ENCODE measurements at places on chromosomes 2 and 18.

DNA sequence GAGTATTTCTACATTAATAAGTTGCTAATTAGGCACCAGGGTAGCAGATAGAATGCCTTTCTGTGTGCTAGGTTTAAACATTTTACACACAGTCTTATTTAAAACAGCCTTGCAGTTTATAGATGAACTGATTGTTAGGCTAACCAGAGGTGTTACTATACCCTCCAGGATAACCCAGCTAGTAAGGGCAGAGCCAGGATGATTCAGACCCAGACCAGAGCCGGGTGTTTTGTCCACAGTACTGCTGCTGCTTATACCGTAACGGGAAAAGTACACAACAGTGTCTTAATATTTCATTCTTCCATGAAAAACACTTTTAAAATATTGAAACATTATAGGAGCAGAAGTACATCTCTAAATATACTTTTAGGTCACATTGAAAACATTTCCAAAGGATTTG is 82.7 kb downstream of the MALT1 start:
- no peak for DNase-seq

DNA sequence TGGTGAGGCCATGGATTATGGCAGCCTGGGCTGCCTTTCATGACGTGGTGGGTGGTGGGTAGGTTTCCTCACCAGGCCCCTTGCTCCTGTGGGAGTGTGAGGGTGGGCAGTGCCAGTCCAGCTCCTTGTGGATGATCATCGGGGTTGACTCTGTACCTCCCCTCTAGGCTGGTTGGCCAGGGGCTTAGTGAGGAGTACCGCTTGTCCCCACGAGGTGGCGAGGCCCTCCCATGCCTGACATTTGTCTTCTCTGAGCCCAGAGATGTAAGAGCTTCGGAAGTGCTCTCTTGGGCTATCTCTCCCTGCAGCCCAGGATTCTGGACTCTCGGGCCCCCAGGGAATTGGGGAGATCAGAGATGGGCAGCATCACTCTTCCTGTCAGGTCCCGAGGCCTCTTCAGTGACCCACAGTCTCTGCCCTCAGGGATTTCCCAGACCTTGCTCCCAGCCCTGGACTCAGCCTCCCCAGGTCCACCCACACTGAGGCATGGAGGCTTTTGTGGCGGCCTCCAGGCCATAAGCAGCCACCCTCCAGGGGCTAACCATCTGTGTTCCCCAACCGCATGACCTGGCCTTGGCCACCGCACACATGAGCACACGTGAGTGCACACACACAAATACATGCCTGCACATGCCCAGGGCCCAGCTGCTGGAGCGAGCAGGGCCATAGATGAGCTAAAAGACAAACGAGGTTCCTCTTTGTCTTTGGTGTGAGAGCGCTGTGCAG is 6.5 kb downstream of the SPR start:
- DNase-seq = no peak

- no peak for DNase-seq
Measured at GRCh38 chr2:45843136-45843535, 191.7 kb downstream of the PRKCE start.

DNA sequence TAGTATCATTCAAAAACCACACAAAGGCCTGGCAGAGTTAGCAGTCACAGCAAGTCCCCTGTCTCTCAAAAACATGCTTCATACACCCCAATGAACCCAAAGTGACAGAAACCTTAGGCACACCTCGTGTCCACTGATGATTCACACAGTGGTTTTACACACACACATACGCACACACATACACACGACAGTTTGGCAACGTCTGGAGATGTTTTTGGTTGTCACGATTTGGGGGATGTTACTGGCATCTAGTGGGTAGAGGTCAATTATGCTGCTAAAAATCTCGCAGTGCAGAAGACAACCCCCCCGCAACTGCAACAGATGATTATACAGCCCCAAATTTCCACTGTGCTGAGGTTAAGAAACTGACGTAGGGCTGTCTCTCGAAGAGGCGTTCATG is 72.9 kb upstream of the PARD3B start:
- DNase-seq = no peak

DNA sequence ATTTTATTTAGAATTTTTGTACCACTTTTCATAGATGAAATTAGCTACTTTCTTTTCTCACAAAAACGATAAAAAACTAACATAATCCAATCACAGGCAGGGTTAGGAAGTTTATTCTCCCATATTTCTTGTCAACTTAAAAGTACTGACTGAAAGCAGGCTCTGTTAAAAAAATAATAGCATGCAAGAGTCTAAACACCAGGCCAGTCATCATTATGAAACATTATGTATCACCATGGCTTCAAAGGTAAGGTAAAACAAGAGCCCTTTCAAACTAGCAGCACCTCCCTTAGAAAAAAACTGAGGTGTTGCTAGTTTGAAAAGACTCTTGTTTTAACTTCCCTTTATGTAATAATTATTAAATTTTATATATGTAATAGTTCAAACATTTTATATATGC is 848.0 kb downstream of the RNF144A start:
- no peak for DNase-seq

DNA sequence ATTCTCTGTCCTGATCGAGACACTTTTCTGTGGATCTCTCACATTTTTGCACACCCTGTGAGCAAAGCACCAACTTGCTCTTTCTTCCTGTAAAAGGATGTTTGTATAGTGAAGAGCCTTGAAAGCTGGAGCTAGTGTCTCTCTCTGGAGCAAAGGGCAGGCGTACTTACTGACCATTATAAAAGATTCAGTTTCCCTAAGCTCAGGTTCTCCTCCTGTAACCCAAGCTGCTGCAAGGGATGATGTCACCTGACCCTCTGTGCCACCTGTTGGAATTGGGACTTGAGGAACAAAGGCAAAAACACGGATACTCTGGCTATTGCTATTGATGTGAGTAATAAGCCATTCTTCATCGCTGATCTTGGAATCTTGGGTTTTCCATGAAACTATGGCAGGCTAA is 52.6 kb upstream of the NEMP2 start:
- no peak for DNase-seq

GRCh38 chr2:237059155-237059875 is 26.4 kb upstream of the COPS8 start:
- DNase-seq = no peak

DNA sequence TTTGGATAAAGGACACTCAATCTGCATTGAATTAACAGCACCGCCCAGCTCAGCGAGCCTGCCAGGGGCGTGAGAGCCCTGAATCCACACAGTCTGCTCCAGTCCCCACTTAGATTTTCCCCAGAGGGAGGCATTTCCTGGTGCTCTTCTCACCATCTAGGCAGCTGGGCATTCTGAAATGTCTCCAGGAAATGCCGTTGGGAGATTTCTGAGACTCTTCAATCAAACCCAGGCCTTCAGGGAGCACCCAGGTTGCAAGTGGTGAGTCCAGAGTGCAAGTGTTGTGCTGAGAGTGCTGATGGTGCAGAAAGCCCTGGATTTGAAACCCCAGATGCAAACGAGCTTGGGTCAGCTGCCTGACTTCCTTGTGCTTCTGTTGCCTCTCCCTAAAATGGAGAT is 23.4 kb upstream of the TMEM37 start:
- no peak for DNase-seq

DNA sequence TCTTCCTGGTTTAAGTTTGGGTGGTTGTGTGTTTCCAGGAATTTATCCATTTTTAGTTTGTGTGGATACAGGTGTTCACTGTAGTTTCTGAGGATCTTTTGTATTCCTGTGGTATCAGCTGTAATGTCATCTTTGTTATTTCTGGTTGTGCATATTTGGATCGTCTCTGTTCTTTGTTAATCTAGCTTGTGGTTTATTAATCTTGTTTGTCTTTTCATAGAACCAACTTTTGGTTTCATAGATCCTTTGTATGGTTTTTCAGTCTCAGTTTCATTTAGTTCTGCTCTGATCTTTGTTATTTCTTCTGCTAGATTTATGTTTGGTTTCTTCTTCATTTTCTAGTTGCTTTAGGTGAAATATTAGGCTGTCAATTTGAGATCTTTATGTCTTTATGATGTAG is 202.4 kb upstream of the ZSWIM2 start:
- DNase-seq = no peak

DNA sequence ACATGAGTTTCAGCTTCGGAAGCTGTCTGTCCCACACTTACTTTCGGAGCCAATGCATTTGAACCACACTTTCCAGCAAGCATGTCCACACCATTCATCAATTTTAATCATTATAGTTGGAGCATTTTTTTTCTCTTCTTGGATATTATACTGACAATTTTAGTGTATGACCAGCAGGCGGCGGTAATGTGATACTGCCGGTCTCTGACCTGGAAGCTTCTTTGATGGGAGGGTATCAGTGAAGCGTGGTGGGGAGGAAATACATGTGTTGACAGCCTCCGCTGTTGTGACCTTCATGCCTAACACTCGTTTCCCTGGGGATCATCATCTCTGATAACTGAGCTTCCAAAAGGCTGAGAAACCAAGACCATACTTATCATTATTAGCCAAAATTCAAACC is 231.7 kb downstream of the GBX2 start:
- DNase-seq = no peak

DNA sequence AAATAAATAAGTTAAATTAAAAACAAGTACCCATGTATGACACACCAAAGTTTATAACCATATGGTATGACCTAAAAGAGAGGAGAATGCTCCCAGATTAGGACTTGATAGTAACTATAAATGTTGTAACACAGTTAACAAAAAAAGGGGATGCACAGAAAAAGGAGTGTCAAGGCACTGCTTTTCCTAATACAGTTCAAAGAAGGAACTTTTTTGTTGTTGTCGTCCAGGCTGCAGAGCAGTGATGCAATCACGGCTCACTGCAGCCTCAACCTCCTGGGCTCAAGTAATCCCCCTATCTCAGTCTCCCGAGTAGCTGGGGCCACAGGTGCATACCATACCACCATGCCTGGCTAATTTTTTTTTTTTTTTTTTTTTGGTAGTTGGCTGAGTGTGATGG is 2.7 kb downstream of the NARS1 start:
- DNase-seq = no peak

GRCh38 chr18:62157843-62158242 is 29.0 kb downstream of the PIGN start:
- DNase-seq = no peak

GRCh38 chr2:200703127-200703925 is 108.4 kb upstream of the BZW1 start:
- DNase-seq = no peak

GRCh38 chr2:126913329-126913728 is 14.6 kb downstream of the TEX51 start:
- DNase-seq = no peak

DNA sequence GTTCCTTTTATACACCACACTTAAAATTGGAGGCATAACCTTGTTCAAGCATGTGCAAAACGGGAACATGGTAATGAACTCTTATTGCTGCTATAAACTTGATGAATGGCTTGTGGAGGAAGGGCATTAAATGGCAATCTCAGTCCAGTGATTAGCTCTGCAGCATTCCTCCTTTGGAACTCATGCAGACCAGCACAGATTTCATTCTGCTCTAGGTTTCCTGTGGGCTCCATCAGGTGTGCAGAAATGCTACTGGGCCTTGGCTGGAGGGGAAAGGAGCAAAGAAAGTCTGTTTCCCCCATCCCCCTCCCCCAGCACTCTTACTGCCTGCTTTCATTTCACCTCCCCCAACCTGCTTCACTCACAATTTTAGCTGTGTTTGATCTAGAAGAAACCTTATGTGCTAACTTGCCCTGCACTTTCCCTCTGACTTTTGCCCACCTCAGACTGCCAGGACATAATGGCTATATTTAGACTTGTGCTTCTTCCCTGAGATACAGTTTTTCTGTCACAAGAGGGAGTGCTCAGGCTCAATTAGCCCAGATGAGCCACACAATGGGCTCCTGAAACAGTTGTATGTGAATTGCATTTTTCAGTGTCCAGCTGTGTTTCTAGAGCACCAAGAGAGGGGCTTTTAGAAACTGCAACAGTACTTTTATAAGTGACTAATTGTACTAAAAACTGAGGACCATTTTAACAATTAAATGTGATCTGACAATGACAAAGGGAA is 109.8 kb downstream of the FSHR start:
- no peak for DNase-seq

DNA sequence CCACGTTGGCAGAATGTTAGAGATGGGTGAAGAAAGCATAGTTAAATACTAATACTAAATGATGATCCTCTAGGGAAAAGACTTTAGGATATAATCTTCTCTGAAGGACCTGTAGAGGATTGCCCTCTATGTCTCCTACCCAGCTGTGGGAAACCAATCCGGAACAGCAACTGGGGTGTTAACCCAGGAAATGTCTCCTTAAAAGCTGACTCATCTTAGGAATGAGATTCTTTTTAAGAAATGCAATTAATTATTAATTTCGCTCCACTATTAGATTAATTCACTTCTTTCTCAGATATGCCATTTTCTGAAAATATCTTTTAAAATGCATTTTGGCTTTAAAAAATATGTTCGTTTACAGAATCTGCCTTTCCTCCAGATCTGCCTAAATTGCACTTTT is 7.4 kb downstream of the SCN3A start:
- DNase-seq = no peak

DNA sequence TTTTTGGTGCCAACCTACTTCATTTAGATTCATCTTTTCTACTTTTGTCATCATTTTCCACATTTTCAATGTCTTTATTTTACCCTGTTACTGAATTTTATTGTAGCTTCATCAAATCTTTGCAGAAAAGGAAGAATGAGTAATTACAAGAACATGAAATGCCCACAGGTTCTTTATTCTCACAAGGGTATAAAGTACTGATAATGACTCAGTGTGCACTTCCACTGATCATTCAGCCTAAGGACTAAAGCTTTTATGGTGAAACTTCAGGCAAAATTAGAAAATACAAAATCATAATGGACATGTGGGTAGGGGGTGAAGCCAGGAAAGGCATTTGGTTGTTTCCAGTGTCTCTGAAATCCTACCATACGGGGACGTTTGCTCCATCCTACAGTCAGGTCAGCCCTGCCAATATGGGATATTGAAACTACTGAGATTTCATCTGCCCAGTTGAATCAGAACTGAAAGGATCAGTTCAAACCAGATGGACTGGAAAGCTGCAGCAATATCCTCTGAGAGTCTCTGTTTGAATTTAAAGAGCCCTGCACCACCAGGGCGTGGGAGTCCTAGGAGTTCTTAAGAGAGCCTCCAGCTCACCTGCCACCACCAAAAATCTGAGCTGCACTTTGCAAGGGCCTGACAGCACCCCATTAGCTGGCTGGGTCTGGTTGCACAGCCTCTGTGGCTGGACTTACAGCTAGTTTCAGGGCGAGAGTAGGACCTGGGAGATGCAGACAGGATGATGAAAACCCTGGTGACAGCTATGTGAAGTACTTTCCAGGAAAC is 390.4 kb downstream of the CMPK2 start:
- DNase-seq = no peak

DNA sequence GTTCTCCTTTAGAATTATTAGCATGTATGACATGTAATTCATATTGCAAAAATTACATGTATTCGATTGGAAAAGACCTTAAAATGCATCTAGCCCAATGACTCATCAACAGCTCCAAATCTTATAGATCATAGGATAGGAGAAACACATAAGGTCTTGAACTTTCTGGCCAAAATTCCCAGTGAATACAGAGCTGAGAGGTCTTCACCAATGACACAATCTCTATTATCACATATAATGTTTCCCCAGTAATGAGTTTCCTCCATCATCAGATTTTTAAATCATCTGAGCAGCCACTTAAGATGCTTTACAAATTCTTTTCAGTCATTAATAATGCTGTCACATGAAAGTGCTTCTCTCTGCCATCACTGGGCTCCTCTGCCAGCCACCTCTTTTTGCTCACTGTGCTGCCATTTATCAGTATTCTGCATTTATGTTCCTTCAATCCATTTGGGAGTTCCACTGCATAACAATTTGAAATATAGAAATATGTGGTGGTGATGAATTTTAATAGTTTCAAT is 804.9 kb downstream of the SUCLG1 start:
- DNase-seq = no peak

All from stimulated activated CD8-positive, alpha-beta memory T cell treated with anti-CD3 and anti-CD28 coated beads, Interleukin-7, amount 100 ng/mL, for 24 hours (primary cell).